Naive thymus-derived CD4-positive, alpha-beta T cell (primary cell): ENCODE measurements at places on chromosomes 6 and 20. TPM values are rescaled to one million over a fixed set of nuclear protein-coding genes. Genes with fewer than 3 reads are reported as not detected.

Gene HCRTR2
- not detected for total RNA-seq

Gene CARMIL1
- 10.4 TPM for total RNA-seq

Gene OR2H2
- not detected for total RNA-seq

DNA sequence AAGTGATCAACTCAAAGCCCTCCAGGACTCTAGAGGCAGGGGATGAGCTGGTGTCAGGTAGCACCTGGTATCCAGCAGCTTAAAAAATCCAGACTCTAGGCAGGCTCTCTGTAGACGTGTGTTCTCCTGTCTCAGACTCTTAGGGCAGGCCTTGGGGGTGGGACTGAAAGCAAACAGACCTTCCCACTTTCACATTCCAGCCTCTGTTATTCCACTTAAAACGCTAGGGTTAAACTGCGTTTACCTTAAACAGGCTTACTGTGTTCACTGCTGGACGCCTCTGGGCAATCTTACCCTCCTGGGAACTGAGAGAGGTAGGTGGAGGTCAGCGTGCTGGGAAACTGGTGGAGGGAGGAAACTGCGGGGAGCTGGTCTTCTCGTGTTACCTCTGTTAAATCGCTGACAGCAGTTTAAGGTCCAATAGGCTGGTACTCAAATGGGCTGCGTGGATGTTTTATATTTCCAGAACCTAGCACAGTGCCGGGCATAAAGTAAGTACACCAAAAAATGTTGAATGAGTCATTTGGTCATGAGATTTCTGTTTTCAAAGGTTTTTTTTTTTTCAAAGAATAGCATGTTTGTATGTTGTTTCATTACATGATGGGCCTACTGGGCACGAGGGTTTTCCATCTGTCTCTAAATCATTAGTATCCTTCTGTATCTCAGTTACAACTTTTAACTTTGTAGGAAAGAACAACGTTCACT is at the start of gene GCNT2:
TSS of gene GCNT2 (plus strand) at position 248 of the 705 bp plus-strand sequence. CDS start 7,561 bp downstream, outside the sequence.
- no peak for DNase-seq

- DNase-seq, result no peak
Observed at GRCh38 chr20:58495623-58496428, 19.4 kb downstream of the APCDD1L start.

DNA sequence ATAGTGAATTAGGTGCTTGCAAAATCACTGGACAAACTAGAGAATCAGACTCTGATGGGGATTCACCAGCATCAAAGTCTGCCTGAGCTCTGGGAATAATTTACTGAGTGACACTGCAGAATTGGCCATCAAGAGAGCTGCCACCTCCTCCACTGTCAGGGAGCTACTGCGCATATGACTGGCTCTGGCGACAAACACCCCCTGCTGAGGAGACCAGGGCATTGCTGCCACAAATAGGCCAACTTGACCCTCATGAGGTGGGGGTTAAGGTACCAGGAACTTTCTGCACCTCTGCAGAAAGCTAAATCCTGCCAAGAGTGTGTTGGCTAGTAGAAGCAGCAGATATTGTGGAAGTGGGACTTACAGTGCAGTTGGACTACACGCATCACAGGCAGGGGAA is 88.0 kb downstream of the CDS2 start:
- no peak for DNase-seq

GRCh38 chr6:150269130-150269856 is 99.5 kb upstream of the IYD start:
- DNase-seq, result no peak

GRCh38 chr6:129699659-129700058 is 10.3 kb downstream of the ARHGAP18 start:
- no peak for DNase-seq

DNA sequence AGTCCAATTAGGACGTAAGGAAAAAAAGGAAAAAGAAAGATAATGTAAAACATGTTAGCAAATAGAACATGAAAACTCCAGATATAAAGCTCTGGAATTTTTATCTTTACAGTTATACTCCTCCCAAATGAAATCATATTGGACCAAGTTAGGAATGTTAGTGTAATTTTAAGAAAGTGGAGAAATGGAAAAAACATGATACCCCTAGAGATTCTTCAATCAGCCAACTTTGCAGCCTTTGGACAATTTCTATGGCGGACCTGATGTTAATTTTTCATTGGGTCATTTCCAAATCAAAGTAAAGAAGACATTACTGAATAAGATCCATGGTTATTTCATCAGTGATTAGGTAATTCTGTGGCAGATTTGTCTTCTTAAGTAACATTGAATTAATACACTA is 748.7 kb downstream of the RFPL4B start:
- DNase-seq, result no peak
